RWPE2 (cell line): ENCODE measurements at places on chromosomes 1 and 21.
A peak's percentile ranks its signal among the peaks of the same experiment; 100 is the strongest.

DNA sequence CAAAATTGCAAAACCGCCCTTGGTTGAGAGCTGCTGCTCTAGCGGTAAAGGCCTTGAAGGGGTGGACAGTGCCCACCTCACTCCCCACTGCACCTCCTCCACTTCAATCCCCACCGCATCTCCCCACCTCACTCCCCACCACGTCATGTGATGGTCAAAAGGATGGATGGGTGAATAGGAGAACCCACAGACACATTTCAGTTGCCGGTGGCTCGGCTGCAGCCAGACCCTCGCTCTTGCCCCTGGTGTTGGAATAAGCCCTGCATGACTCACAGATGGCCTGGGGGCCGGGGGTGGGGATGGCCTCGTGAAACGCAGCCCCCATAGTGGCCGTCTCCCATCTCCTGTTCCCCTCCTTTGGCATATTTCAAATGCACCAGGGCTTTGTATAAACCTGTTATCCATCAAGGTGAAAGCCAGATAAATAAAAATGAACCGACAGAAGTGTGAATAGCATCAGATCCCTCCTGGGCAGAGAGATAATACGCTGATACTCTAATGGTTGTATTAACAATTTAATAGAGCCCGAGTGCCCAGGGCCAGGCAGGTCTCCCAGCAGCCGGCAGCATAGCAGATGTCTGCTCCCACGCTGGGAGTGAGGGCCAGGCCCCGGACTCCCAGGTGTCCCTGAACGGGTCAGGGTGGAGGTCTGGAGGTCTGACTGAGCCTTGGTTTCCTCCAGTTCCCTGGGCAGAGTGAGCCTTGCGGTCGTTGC, 300.3 kb downstream of the NPHP4 start:
- no peak for DNase-seq

GRCh38 chr1:236471653-236472052, 52.1 kb upstream of the LGALS8 start:
- DNase-seq = no peak

- no peak for DNase-seq
Observed at GRCh38 chr21:32549440-32549839, 35.9 kb downstream of the TCP10L start.

GRCh38 chr1:111593403-111594305, 25.9 kb upstream of the RAP1A start:
- no peak for DNase-seq

GRCh38 chr1:1367315-1367714, 7.7 kb downstream of the AURKAIP1 start:
- DNase-seq = no peak

DNA sequence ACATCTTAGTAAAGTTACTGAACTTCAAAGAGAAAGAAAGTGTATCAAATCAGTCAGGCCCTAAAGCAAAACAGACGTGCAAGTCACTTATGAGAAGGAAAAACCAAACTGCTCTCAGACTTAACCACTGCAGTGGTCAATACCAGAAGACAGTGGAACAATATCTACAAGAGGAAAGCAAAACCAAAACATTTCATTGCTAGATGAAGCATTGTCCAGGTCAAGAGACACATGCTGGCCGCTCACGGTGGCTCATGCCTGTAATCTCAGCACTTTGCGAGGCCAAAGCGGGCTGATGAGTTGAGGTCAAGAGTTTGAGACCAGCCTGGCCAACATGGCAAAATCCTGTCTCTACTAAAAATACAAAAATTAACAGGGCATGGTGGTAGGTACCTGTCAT, 82.0 kb upstream of the MROH9 start:
- no peak for DNase-seq

DNA sequence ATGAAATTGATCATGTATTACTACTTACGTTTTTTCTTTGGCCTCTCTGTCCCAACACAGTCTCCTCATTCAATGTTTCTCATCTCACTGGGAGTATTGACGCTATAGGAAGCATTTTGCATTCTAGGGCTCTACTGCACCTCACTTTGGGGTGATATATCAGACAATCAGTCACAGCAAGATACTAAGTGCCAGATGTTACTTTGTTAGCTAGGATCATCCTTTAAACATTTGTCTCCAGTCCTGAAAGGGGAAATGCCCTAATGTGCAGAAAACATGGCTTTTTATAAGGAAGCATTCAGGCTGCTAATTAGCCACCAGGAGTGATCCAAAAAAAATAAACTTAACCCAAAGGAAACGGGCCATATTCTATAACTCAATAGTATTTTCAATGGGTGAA, 409.1 kb downstream of the RWDD3 start:
- DNase-seq = no peak

- no peak for DNase-seq
Observed at GRCh38 chr1:1429671-1430073, 5.8 kb upstream of the VWA1 start.

- DNase-seq = no peak
Observed at GRCh38 chr1:170978371-170978910, 43.1 kb downstream of the MROH9 start.

GRCh38 chr1:184685116-184685515, 69.5 kb downstream of the EDEM3 start:
- DNase-seq = no peak

- no peak for DNase-seq
Observed at GRCh38 chr1:64597113-64597512, 127.2 kb downstream of the CACHD1 start.

DNA sequence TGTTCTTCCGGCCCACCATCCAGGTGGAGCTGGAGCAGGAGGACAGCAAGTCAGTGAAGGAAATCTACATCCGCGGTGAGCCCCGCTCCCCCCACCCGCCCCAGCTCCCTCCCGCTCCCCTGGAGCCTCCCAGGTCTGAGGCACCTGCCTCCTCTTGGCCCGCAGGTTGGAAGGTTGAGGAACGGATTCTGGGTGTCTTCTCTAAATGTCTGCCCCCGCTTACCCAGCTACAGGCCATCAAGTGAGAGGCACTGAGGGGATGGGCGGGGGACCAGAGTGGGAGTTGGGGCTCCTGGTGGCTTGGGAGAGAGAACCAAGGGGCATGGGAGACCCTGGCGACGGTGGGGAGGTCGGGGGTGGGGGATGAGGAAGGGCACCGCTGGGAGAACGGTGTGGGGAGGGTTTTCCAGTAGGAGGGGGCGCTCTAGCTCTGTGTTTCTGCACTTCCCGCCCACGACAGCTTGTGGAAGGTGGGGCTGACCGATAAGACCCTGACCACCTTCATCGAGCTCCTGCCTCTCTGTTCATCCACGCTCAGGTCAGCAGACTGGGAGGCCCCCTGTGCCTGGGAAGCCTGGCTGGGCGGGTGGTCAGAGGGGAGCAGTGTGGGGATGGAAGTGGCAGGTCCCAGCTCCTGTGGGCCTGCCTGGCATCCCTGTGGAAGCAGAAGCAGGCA, 4.2 kb downstream of the LRRC71 start:
- DNase-seq = no peak

DNA sequence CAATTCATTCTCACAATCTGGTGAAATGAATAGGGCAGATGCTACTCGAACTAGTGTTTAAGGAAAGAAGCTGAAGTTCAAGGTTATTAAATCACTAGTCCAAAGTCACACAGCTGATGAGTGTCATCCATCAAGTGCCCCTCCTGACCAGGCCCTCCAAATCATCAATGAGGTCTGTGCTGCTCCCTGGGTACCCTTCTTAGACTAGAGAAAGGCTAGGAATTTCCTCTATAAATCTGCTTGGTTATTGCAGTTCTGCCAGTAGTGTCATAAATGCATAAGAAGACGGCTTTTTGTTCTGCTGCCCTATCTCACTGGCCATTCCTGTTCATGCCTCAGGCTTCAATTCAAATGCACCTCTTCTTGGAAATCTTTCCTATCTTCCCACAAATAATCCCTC, 5.5 kb upstream of the KRTAP21-1 start:
- no peak for DNase-seq

GRCh38 chr1:202016022-202016810, 5.8 kb downstream of the ELF3 start:
- DNase-seq = no peak

GRCh38 chr21:33799378-33800090, 116.1 kb downstream of the ATP5PO start:
- no peak for DNase-seq

DNA sequence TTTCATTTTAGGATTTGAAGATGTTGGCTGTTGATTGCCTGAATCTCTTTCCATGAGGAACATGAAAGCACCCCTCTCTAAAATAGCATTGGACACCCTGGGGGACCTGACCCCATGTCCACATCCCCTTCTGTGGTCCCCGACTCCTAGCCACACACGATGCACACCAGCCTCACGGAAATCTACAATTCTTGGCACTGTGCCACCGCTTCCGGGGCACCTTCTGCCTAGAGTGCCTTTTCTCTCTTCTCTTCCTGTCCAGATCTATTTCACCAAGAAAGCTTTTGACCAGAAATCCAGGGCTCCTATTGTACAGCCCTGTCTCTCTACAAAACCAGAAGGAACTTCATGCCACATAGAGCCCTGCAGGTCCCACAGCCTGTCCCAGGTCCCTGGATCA, 50.3 kb downstream of the MYSM1 start:
- no peak for DNase-seq

DNA sequence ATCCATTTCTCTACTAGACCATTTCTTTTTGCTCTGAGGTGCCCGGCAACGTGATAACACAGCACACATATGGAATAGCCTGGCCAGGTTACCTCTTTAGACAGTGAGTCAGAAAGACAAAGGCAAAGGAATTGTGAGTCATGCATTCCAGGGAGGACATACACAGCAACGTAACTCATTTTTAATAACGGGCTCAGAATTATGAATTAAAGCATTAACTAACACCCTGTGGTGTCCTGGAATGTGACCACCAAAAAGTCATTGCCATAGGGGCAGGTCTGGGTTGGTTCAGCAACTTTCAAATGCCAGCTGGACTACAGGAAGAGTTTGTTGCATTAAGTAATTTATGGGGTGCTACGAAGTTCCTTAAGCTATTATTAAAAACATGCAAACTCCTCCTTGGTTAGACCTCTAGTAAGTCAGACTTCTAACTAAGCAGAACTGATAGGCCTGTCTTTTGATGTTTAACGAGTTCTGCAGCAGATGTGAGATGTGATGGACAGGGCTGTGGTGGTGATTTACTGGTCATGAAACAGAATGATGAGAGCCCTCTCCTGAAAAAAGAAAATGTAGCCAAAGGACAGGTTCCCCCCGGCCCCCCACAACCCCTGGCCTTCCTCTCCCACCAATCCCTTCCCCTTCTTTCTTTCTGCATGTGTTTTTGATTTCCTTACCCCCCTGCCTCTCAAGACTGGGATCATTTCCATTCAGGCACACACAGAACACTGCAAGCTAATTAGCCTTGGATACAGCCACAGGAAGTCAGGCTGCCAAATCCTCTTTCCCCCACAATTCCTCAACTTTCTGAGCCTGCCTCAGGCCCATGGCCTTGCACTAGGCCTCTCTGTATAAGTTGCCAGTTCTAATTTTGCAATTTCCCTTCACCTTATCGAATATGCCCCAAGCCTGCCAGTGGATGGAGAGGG, 88.9 kb upstream of the HAO2 start:
- DNase-seq = no peak

DNA sequence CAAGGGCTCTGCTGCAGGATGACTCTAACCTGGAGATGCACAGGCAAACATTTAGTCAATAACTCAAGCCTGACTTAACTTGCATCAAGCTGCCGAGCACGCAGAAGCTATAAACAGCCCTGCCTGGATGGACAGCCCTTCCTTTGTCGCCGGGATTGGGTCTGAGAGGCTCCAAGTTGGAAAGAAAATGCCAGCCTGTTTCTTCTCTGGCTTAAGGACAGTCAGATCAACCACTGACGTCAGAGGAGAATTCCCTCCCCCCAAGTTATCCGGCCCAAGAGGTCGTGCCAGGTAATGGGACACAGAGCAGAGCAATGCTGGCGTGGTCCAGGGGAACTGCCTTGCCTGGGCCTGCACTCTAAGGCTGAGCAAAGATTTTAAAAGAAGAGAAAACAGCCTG, 27.1 kb upstream of the LRRC38 start:
- no peak for DNase-seq

DNA sequence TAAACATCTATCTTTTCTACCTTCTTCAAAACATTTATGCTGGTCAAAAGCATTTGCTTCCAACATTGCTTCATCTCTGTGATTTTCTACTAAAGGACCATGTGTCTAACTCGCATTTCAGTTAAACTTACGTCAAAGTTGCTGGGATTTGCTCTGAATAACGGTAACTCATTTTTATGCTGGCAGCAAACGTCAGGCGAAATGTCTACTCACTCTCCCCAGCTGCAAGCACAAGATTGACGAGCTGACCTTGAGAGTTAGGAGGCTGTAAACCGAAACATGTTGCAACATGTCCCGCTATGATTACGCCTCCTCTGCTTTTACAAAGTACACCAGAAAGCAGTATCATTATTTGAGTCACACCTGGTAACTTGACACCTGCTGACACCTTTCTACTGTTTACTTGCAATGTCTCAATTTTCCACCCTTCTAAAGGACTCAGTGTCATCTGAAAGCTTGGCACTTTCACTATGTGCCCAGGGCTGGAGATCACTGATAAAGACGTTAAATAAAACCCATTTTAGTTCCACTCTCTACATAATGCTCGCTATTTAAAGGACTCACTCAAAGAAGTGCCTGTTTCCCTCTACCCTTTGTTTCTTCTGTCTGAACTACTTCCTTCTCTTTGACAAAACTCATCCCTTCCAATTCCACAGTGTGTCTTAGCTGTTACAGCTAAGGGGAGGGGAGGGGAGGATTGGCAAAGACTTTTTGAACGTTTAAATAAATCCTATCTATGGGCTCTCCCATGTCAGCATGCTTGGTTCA, 111.9 kb downstream of the PTPN14 start:
- DNase-seq = peak; percentile 73

- no peak for DNase-seq
Observed at GRCh38 chr1:159838715-159839114, 12.0 kb downstream of the SLAMF8 start.

- DNase-seq = no peak
Observed at GRCh38 chr1:91513160-91513559, 12.5 kb downstream of the CDC7 start.

GRCh38 chr1:100811808-100812207, 82.8 kb downstream of the EXTL2 start:
- DNase-seq = no peak

DNA sequence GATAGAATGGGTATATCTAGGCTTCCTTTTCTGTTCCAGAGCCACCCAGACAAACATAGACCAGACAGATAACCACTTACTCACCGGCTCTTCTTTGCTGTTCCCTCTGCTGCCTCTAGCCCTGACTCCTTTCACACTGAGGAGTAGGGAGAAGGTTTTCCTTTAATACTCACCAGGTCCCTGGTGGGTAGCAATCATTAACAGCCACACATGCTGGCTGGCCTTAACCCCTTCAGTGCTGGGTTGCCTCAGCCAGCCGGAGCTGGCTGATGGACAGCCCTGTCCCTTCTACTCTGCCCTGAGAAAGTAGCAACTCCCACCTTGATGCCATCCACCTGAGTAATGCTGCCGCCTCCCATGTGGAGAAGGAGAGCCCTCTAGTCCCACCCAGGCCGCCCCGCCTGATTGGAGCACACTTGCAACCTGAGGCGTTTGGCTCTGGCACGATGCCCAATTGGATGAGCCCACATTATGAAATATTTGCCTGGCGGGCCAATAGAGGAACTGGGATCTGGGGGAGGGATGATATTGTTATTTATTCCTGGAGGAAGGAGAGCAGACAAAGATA, 71.6 kb downstream of the PLEKHA6 start:
- peak; percentile 98 for DNase-seq
